ENCODE measurements at places on chromosomes 12 and 14.

DNA sequence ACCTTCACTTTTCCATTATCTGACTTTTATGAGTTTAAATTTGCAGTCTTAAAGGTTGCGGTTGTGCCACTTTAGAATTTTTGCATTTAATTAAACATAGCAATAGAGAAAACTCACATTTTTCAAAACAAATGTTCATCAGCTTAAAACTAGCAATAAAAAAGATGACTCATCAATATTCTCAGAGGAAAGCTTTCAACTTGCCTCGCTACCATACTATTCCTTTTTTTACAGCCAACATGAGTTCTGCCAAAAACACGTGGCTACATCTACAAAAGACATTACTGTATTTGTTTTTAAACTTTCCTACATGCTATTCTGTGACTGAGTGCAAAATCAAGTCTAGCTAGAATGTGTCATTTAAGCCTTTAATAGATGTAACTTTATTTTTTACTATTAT, 497.1 kb downstream of the RPS29 start:
- DNase-seq = no peak

DNA sequence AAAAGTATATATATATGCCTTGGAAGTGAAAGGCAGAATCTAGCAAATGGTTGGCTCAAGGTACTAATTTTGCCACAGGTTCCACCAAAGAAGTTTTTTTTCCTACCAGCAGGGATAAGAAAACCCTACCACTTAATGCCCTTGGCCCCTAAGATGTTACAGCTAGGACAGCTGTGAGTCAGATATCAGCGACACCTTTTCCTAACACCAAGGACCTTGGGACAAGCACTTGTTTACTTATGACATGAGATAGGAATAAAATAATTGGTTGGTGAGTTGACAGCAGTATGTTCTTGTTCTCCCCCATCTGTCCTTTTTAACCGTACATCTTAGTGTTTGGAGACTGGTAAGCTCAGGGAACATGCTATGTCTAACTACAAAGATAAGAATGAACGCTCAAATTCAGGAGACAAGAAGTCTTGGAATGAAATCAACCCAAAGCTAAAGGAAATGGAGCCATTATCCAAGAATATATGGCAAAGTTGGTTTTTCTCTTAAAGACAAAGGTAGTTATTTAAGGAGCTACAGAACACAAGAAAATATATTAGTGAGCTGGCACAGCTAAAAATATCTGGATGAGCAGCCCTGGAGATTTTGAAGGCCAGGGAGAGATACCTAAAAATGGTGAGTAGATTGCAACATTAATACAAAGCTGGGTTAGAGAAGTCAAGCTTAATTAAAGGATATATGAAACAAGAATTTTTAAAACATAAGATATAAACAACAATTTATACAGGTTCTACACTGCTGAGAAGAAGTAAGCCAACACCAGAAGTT, 126.8 kb downstream of the TMTC1 start:
- DNase-seq = no peak

- DNase-seq = no peak
Measured at GRCh38 chr14:57526942-57527341, 33.3 kb upstream of the CCDC198 start.

GRCh38 chr14:68401855-68402254, 391.0 kb downstream of the ZFP36L1 start:
- DNase-seq = no peak

GRCh38 chr14:105165761-105166485, 2.7 kb downstream of the JAG2 start:
- DNase-seq = no peak

Data from GM03348 (cell line).